HuH-7.5 (cell line): ENCODE measurements at places on chromosomes 6 and 20.

GRCh38 chr6:54020334-54020733, 90.9 kb upstream of the MLIP start:
- no peak for DNase-seq

- no peak for DNase-seq
These were observed 24.5 kb downstream of the NCOA7 start for GRCh38 chr6:125815080-125815910.

- no peak for DNase-seq
These were observed 12.6 kb downstream of the AAR2 start for GRCh38 chr20:36248836-36249235.

- DNase-seq, result no peak
These were observed 104.8 kb upstream of the BTN3A2 start for GRCh38 chr6:26260110-26260637.

GRCh38 chr20:34155836-34156235, 43.8 kb upstream of the EIF2S2 start:
- no peak for DNase-seq

DNA sequence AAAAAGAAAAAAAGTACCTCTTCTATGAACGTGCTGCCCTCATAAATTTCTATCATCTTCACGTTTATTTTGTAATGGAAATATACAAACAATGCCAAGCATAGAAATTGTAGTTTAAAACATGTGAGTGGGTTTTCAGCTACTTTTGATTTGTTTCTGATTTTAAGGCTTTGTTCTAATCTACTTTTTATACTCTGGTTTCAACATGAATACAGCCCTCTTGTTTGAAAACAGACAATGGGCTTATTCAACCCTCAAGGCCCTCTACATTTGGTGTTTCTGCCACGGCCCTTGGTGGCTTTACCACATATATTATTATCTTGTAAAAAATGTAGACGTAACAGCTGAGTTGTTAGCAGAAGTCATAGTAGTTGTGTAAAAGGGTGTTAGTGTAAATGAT, 153.9 kb downstream of the SOX4 start:
- DNase-seq, result no peak

- no peak for DNase-seq
These were observed 153.9 kb downstream of the MRPL14 start for GRCh38 chr6:43973357-43973756.

DNA sequence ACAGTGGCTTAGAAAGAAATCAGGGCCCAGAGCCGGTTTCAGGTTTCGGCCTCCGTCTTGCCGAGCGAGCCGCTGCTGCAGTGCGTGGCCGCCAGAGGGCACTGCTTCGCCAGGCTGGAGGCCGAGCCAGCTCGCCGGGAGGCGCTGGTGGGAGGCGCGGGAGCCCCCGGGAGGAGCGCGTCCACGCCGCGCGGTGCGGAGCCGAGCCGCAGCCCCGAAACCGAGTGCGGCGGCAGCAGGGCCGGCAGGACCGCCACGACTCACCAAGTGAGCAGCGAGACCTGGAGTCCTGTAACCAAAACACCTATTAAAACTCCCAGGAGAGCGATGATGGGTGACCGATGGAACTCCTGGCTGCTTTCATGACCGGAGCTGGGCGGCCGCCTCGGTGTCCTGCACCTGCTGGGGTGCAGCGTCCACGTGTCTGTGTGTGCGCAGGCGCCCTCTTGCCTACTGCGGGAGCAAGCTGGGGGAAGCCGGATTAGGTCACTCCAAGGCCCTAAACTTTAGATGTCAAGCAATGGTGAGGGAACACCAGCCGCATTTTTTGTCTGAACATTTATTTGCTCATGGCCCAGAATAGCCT, 186.9 kb upstream of the UST start:
- peak; percentile 67 for DNase-seq

DNA sequence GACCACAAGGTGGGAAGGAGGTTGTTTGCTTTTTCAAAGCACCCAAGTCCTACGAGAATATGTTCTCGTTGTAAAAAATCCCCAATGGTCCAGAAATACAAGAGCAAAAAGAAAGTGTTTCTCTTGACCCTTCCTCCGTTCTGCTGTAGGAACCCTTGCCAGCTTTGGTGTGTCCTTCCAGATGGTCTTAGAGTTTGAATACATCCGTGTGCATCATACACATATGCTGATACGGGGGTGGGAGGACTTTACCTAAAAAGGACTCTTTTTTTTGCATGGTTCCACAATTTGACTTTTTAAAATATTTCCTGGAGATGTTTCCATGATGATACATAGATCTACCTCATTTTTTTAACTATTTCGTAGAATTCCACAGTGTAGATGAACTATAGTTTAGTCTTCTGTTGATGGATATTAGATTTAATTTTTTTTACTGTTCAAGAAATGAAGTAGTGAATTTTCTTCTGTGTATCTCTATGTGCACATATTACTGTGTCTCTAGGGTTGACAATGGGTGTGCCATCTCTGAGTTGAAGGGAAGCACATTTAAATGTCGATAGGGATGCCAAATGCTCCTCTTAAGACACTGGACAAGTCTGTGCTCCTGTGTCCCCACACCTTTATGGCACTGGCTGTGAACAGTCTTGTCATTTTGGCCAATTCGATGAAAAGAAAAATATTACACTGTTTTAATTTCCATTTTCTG, 182.1 kb upstream of the SNX9 start:
- no peak for DNase-seq

- DNase-seq, result no peak
These were observed 404.2 kb upstream of the CITED2 start for GRCh38 chr6:139778688-139779087.

DNA sequence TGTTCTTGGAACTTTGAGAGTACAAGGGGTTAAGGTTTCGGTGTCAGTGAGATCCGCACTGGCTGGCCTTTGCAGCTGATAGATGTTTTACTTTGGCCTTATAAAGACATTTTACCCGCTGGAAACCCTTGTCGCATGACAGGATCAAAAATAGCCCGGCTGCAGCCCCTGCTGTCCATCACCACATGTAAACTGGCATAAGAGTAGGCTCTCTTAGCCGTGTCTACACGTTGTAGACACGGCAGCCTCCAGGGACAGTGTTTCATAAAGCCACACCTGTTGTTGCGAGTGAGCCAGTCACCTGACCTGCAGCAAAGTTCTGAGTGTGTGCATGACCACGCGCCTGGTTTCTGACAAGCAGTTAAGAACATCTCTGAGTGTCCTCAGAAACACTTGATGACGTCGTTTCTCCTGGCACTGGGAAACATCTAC, 8.5 kb downstream of the RBM24 start:
- DNase-seq, result no peak

DNA sequence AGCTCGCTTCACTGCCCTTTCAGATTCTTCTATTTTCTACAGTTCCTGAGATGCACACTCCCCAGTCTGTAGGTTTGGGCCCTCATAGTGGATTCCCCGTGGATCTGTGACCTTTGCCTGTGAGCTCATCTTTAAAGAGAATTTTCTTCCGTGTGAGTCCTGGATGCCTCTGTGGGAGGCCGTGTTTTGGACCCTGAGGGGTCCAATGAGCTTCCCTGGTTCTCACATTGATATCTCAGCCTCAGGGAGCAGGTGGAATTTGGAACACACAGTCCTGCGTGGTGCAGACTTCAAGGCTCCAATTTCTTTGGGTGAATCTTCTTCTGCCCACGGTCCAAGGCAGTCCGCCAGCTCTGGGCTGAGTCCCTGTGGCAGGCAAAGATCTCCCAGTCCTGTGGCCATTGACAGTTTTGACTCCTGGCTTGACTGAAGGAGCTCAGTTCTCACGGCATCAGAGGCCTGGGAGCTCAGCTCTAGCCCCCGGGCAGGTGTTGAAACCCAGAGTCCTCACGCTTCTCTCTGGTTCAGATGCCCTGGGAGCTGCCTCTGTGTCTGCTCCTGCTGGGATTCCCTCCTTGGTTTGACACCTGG, 61.0 kb downstream of the PSMG4 start:
- no peak for DNase-seq

GRCh38 chr6:94494500-94494899, 1075.1 kb upstream of the EPHA7 start:
- DNase-seq, result no peak

- no peak for DNase-seq
These were observed 57.7 kb downstream of the SNX5 start for GRCh38 chr20:17910828-17911294.

- no peak for DNase-seq
These were observed 98.3 kb downstream of the HAO1 start for GRCh38 chr20:7841971-7842310.

- DNase-seq, result no peak
These were observed 9.8 kb downstream of the NELFCD start for GRCh38 chr20:58990651-58991445.

GRCh38 chr6:149271348-149272340, 45.9 kb upstream of the TAB2 start:
- no peak for DNase-seq

DNA sequence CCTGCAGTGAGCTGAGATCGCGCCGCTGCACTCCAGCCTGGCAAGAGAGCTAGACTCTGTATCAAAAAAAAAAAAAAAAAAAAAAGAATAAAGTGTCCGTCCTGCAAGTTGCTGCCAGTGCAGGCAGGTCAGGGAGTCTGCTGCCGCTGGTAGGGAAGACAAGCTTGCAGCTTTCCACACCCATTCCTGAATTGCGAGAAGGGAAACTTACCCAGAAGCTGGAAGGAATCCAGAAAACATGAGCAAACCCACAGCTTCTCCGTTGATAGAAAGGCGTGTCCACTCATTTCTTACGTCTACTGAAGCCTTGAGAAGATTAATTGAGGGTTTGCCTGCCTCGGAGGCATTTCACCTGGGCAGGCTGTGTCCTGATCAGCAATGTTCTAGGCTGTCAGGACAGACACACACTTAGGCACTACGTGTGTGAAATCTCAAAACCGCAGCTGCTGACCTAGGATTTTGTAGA, 61.6 kb upstream of the DSP start:
- no peak for DNase-seq

- peak; percentile 18 for DNase-seq
These were observed 13.1 kb upstream of the PBOV1 start for GRCh38 chr6:138231381-138231886.

GRCh38 chr6:166156942-166157341, 10.7 kb downstream of the TBXT start:
- no peak for DNase-seq

DNA sequence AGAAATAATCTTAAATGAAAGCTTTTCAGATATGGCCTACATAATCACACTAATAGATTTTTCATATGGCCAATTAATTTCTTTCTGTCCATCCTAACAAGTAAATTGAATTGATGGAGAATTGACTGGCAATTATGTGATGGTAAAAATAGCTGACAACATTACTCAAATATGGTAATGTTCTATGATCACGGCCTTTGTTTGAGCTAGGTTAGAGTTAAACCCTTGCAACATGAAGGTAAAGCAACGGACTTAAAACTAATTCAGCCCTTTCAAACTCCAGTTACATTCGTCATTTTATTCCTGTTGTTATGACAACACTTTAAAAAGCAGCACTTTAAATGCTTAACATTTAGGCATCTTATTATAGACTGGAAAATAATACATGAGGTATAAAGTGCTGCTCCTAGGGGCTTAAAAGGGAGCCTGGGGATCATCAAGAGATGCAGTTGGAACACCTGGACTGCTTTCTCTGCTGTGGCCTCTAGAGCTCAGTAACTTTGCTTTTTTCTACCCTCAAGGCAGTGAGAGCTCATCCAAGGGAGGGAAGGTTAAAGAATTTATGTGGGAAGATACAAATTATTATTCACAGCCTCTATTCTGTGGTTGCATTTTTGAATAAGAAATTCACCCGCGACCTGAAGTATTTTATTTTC, 46.9 kb downstream of the RIPOR2 start:
- no peak for DNase-seq

DNA sequence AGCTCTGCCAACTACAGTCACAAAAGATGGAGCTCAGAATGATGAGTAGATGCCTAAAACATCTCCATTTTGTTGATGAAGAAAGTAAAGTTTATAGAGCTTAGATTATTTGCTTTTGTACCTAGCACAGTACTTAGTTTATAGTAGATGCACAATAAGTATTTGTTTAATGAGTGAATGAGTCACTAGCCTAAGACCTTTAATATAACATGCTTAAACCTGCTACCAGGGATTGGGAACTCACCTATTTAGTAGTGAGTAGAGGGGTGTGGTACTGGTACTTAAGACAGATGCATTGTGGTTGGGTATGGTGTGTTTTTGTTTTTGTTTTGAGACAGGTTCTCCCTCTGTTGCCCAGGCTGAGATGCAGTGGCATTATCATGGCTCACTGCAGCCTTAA, 35.8 kb downstream of the TRIM38 start:
- DNase-seq, result no peak

DNA sequence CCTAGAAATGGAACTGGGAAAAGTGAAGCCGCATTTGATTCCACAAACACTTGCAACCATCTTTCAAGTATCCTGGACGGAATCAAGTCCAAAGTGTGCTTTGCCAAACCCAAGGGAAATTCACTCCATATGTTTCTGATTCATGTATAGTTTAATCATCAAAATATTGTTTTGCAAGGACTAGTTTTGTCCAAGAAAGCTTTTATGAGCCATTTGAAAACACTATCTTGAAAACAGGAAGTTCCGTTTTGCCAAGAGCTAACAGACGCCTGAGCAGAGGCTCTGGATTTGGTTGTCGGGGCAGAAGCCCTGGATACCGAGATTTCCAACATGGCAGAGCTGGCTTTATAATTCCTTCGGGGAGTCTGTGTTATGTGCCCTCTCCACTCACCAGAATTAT, 251.1 kb downstream of the PHACTR1 start:
- DNase-seq, result no peak

- DNase-seq, result no peak
These were observed 189.2 kb downstream of the ADGB start for GRCh38 chr6:146787876-146788508.

DNA sequence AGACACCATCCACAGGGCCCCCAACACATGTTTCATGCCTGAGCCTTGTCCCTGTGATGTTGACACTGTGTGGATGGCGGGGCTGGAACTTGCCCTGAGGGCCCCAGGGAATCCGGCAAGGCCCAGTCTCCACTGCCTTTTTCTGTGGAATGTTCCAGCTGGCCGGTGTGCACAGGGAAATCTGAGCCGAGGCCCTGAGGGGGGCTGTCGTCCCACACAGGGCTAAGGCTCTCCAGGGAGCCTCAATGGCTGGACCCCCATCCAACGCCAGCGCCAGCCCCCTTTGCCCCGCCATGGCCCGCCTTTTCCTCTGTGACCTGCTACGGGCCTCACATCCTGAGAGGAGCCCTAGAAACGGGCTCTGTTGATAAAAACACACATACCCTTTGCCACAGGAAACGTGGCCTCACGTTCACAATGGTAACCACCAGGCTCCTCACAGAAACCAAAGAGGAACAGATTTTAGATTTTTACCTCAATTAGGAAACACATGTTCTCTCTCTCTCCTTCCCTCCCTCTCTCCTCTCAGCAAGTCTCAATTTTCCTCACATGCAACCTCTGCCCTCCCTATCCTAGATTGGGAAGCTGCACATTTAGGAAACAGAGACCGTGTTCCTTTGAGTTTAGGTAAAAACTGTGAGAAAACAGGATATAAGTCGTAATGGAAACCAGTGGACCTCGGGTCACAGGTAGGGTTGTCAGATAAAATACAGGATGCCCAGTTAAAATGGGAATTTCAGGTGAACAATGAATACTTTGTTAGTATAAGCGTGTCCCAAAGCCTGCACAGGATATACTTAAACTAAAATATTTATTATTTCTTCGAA, 13.7 kb upstream of the ZNF831 start:
- DNase-seq, result no peak
